ENCODE measurements at places on chromosomes 3 and 15. TPM values are rescaled to one million over a fixed set of nuclear protein-coding genes. Genes with fewer than 3 reads are reported as not detected.

Gene LIPC
- not detected for total RNA-seq

Gene ISG20
- 0.59 TPM for total RNA-seq

Gene KLHL25
- total RNA-seq: 6.2 TPM

Gene NECTIN3
- 63.3 TPM for total RNA-seq

Gene PCSK6
- total RNA-seq: 1.2 TPM

Gene SPINK8
- not detected for total RNA-seq

Gene NANOGP8
- not detected for total RNA-seq
